Tibial artery (tissue), 4 donors: ENCODE measurements at places on chromosomes 5 and 9.

DNA sequence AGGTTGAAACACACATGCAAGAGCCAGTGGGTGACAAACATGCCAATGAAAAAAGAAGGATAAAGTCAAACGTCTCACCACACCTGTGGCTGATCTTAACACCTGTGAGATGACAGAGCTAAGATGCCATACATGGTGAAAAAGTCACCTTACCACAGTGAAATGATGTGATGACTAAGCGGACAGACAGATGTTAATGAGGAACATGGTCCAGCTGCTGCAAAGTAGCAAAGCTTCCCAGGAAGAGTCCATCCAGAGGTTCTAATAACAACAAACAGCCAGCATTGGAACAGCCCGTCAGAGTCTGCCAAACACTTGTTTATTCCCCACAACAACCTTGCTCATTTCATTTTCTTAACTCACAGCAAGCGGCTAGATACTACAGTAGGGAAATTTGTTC lies 1.9 kb downstream of the KIAA1191 start:
- peaks cover 19% of the 10 kb centered on the region for H3K36me3 ChIP-seq
- no peaks in the 10 kb centered on the region for H3K4me1 ChIP-seq
- no peak overlapping the region for H3K4me3 ChIP-seq
- H3K27ac ChIP-seq = no peak overlapping the region
- peak; percentile 3 for DNase-seq

DNA sequence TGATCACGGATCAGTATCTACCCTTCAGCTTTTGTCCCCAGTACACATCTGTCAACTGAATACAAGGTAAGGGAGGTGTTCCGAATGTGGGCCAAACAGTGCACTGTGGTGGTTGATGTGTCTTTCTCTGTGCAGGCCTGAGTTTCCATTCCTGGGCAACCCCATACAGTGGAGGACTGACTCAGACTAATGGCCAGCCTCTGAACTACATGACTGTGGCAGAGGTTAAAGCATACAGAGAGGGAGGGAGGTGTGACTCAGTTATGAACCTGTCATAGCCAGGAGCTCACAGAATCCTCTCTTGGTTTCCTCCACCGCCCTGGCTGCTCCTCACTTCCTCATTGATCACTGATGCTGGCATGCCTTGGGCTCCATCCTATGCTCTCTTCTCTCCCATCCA lies 136.4 kb upstream of the TAS2R1 start:
- no peaks in the 10 kb centered on the region for H3K27me3 ChIP-seq
- H3K4me3 ChIP-seq = no peak overlapping the region
- no peak overlapping the region for H3K27ac ChIP-seq
- no peaks in the 10 kb centered on the region for H3K4me1 ChIP-seq

GRCh38 chr5:38692781-38693527 lies 136.5 kb upstream of the LIFR start:
- DNase-seq = no peak
- H3K27me3 ChIP-seq = no peaks in the 10 kb centered on the region
- H3K27ac ChIP-seq = no peak overlapping the region
- H3K36me3 ChIP-seq = no peaks in the 10 kb centered on the region
- no peak overlapping the region for H3K4me3 ChIP-seq

DNA sequence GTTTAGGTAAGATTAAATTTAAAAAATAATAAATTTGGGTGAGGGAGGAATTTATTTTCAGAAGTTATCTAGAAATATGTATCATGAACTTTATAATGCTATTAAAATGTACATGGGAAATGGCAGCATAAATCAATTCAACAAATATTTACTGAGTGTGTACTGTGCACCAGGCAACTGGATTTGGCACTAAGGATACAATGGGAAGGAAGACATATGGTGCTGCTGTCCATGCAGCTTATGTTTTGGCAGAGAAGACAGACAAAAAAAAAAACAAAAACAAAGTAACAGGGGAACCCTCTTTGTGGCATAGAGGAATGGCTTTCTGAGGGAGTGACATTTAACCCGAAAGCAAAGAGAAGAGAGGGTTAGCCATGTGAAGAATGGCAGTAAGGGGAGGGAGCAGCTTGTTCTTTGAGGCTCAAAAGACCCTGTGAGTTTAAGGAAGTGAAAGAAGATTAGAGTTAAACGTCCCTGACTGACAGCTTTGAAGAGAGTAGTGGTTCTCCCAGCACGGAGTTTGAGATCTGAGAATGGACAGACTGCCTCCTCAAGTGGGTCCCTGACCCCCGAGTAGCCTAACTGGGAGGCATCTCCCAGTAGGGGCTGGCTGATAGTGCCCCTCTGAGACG lies 23.9 kb downstream of the CNTRL start:
- H3K36me3 ChIP-seq = peaks cover 25% of the 10 kb centered on the region
- H3K4me3 ChIP-seq = no peak overlapping the region
- H3K27ac ChIP-seq = no peak overlapping the region
- H3K27me3 ChIP-seq = no peaks in the 10 kb centered on the region

GRCh38 chr9:69696802-69697201 lies 24.6 kb upstream of the APBA1 start:
- no peaks in the 10 kb centered on the region for H3K36me3 ChIP-seq
- no peaks in the 10 kb centered on the region for H3K27me3 ChIP-seq
- no peak overlapping the region for H3K27ac ChIP-seq
- no peaks in the 10 kb centered on the region for H3K4me1 ChIP-seq
- no peak for DNase-seq

GRCh38 chr5:149747141-149747832 lies 17.2 kb downstream of the PPARGC1B start:
- H3K4me3 ChIP-seq = no peak overlapping the region
- H3K36me3 ChIP-seq = no peaks in the 10 kb centered on the region
- H3K27ac ChIP-seq = no peak overlapping the region

- H3K27ac ChIP-seq = no peak overlapping the region
- H3K4me1 ChIP-seq = no peaks in the 10 kb centered on the region
- no peaks in the 10 kb centered on the region for H3K27me3 ChIP-seq
- no peak overlapping the region for H3K4me3 ChIP-seq
- H3K36me3 ChIP-seq = no peaks in the 10 kb centered on the region
- DNase-seq = no peak
Measured at GRCh38 chr5:98309785-98310598, 463.5 kb upstream of the RGMB start.

- H3K4me1 ChIP-seq = peaks cover 11% of the 10 kb centered on the region
- peaks cover 100% of the 10 kb centered on the region for H3K36me3 ChIP-seq
- no peaks in the 10 kb centered on the region for H3K27me3 ChIP-seq
- no peak for DNase-seq
Measured at GRCh38 chr9:114344692-114345091, 15.0 kb downstream of the ORM2 start.

- H3K4me3 ChIP-seq = no peak overlapping the region
- DNase-seq = no peak
- H3K36me3 ChIP-seq = no peaks in the 10 kb centered on the region
- no peak overlapping the region for H3K27ac ChIP-seq
- H3K4me1 ChIP-seq = no peaks in the 10 kb centered on the region
- H3K27me3 ChIP-seq = no peaks in the 10 kb centered on the region
Measured at GRCh38 chr9:91374939-91375338, 13.2 kb upstream of the AUH start.

GRCh38 chr5:143924311-143924978 lies 112.5 kb downstream of the HMHB1 start:
- no peaks in the 10 kb centered on the region for H3K36me3 ChIP-seq
- peaks cover 4% of the 10 kb centered on the region for H3K4me1 ChIP-seq
- no peak for DNase-seq
- no peak overlapping the region for H3K4me3 ChIP-seq

DNA sequence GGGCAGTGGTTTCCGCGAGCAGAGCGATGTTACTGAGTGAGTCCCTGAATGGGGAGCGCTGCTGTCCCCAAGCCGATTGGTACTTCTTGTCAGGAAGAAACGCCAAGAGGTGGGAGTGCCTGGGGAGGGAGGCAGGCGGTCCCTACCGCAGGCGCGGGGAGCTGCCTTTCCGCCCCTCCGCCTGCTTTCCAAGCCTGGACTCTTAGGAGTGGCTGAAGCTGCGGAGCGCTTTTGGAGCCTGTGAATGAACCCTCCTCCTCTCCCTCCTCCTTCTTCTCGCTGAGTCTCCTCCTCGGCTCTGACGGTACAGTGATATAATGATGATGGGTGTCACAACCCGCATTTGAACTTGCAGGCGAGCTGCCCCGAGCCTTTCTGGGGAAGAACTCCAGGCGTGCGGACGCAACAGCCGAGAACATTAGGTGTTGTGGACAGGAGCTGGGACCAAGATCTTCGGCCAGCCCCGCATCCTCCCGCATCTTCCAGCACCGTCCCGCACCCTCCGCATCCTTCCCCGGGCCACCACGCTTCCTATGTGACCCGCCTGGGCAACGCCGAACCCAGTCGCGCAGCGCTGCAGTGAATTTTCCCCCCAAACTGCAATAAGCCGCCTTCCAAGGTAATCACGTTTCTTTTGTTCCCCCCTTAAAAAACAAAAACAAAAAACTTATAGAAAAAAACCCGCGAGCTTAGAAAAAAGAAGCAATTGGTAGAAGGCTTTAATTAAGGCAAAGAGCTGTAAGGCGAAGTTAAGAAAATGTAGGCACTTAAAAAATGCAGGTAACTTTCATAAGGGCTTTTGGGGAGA lies at the start of gene VCAN:
VCAN (plus strand) TSS at position 340 of the 808 bp plus-strand sequence. CDS start 11,775 bp downstream, outside the sequence.
- peak; percentile 85 for DNase-seq
- H3K27me3 ChIP-seq = no peaks in the 10 kb centered on the region
- H3K4me3 ChIP-seq = peak within 1 kb of the TSS; percentile 60
- H3K36me3 ChIP-seq = no peaks in the 10 kb centered on the region
- peaks cover 36% of the 10 kb centered on the region for H3K4me1 ChIP-seq
- peak within 1 kb of the TSS; percentile 77 for H3K27ac ChIP-seq

- no peaks in the 10 kb centered on the region for H3K36me3 ChIP-seq
- no peak overlapping the region for H3K4me3 ChIP-seq
- no peaks in the 10 kb centered on the region for H3K4me1 ChIP-seq
Measured at GRCh38 chr9:88287972-88288371, 100.3 kb upstream of the SPIN1 start.

DNA sequence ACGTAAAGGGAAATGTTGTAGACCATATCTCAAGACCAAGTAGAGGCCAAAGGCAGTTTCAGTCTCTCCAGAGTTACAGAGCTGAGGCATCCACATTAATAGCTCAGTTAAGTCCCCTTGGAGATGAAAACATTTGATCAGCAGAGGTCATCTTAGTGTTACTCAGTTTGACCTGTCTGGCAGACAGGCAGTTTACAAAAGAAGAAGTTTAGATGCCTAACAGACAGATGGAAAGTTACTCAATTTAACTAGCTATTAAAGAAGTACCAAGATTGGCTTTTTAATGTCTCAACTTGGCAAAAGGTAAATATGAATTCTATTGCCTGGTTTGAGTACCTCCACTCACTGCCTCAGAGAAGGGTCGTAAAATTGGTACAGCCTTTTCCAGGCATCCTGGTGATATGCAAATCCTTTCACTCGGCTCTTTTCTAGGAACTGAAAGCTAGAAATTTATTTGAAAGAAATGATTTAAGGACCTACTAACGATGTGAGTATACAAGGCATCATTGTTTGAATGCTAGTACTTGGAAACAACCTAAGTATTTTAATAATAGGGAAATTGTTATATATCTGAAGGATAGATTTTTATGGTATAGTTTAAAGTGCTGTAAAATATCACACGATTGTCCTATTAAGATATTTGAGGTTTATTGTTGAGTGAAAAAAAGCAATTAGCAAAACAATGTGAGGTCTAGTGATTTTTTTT lies 14.8 kb downstream of the ACO1 start:
- H3K4me3 ChIP-seq = no peak overlapping the region
- no peak for DNase-seq
- no peaks in the 10 kb centered on the region for H3K36me3 ChIP-seq
- no peaks in the 10 kb centered on the region for H3K4me1 ChIP-seq
- no peaks in the 10 kb centered on the region for H3K27me3 ChIP-seq

DNA sequence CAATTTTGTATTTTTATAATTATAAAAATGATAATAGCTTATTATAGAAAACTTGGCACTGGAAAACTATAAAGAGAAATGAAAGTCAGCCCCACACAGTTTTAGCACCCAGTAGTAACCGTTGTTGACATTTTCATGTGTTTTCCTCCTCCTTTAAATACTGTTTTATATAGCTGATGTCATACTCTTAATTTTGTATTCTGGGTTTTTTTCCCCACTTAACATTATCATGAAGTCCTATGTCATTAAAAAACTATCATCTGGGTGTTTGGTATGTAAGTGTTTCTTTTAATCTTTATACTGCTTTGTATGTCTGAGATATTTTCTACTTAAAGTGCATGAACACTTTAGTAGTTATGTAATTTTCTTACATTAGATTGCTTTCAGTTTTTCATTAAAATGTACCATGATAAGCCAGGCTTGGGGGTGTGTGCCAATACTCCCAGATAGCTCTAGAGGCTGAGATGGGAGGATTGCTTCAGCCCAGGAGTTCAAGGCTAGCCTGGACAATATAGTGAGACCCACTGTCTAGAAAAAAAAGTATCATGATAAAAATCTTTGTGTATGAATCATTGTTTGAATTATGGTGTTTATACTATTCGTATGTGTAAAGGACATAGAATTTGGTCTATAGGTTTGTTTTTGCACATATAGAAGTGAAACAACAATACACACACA lies 2.7 kb downstream of the RAD50 start:
- H3K36me3 ChIP-seq = peaks cover 19% of the 10 kb centered on the region
- H3K4me1 ChIP-seq = peaks cover 8% of the 10 kb centered on the region
- no peak overlapping the region for H3K4me3 ChIP-seq
- H3K27me3 ChIP-seq = no peaks in the 10 kb centered on the region
- no peak for DNase-seq

GRCh38 chr9:15277400-15278090 lies 29.5 kb downstream of the TTC39B start:
- H3K27me3 ChIP-seq = no peaks in the 10 kb centered on the region
- DNase-seq = no peak
- H3K27ac ChIP-seq = no peak overlapping the region
- no peaks in the 10 kb centered on the region for H3K36me3 ChIP-seq
- peaks cover 3% of the 10 kb centered on the region for H3K4me1 ChIP-seq

GRCh38 chr5:141303756-141304155 lies at the start of gene SLC25A2:
TSS of gene SLC25A2 (minus strand) at chr5:141304049. CDS start at chr5:141303865, 184 bp downstream.
- no peaks in the 10 kb centered on the region for H3K27me3 ChIP-seq
- no peaks in the 10 kb centered on the region for H3K4me1 ChIP-seq
- H3K4me3 ChIP-seq = no peak within 1 kb of the TSS

DNA sequence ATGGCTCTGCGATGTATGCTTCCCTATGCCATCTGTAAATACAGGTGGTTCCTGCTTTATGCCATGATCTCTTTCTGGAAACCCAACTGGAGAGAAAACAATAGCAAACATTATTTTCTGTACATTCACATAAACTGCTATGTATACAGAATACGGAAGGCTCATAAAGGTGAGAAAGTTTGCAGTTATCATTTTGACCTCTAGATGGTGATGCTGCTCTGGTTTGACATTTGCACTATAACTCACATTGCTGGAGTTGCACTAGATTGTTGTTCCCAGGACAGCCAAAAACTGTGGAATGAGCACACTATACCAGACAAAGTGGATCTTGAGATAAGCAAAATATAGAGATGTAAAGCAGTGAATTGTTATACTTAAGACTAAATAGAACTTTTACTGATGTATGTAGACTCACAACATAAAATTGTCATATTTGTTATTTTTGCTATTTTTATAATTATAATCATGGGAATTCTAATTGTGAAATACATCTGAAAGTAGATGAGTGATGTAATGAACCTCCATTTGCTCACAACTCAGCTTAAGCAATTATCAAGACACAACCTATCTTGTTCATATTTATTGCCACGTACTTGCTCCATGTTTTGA lies 246.5 kb downstream of the PTPRD start:
- H3K4me1 ChIP-seq = no peaks in the 10 kb centered on the region
- no peaks in the 10 kb centered on the region for H3K27me3 ChIP-seq
- no peak for DNase-seq
